Esophagus muscularis mucosa (tissue), 4 donors: ENCODE measurements at places on chromosomes 5 and 9.

- H3K4me1 ChIP-seq, result no peaks in the 10 kb centered on the region
- no peak overlapping the region for H3K27ac ChIP-seq
- H3K4me3 ChIP-seq, result no peak overlapping the region
- no peaks in the 10 kb centered on the region for H3K27me3 ChIP-seq
- H3K36me3 ChIP-seq, result no peaks in the 10 kb centered on the region
Observed at GRCh38 chr9:71830153-71830552, 61.8 kb upstream of the CEMIP2 start.

DNA sequence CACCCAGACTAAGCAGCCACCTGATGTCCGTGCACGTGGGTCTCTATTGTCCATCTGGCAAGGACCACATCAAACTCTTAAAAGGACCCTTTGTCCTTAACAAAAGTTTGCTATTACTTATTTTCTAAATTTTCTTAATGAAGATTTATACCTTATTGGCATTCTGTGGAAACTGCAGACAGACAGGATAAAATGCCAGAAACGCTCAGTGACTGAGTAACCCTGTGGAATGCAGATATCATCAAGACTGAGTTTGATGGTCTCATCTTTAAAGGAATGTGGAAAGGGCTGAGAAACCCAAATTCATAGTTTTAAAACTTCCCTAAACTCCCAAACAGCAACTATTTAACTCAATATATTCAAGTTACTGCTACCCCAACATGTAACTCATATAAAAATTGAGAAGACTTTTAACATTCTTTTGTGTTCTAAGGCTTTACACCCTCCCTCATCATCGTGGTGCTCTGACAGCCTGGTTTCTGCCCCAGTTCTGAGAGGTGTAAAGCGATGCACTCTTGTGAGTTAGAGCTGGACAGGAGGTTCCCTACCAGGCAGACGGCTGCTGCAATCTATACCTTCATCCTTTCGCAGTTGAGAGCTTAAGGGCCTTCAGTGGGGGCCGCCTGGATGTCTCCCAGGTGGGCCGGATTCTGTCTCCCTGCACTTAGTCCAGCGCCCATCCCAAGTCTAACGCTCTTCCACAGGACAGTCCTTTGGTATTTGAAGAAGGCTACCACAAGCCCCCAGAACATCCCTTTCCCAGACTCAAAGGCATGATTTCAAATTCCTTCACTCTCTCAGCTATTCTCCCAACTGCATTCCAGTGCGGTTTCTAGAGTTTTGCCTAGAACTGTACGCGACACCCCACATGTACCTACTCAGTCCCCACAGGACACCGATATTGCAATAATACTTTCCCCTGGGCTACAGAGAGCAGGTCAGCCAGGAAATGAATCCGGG, 68.9 kb downstream of the DAP start:
- DNase-seq, result no peak
- H3K4me3 ChIP-seq, result no peak overlapping the region
- H3K4me1 ChIP-seq, result peaks cover 10% of the 10 kb centered on the region
- H3K27ac ChIP-seq, result no peak overlapping the region
- no peaks in the 10 kb centered on the region for H3K27me3 ChIP-seq

- no peak overlapping the region for H3K27ac ChIP-seq
- H3K27me3 ChIP-seq, result no peaks in the 10 kb centered on the region
- DNase-seq, result no peak
- no peaks in the 10 kb centered on the region for H3K4me1 ChIP-seq
- no peaks in the 10 kb centered on the region for H3K36me3 ChIP-seq
Observed at GRCh38 chr5:170769898-170770416, 13.6 kb upstream of the GABRP start.

GRCh38 chr5:107242411-107243219, 428.1 kb downstream of the EFNA5 start:
- H3K4me3 ChIP-seq, result no peak overlapping the region
- no peak overlapping the region for H3K27ac ChIP-seq
- no peaks in the 10 kb centered on the region for H3K4me1 ChIP-seq
- no peak for DNase-seq
- no peaks in the 10 kb centered on the region for H3K36me3 ChIP-seq

DNA sequence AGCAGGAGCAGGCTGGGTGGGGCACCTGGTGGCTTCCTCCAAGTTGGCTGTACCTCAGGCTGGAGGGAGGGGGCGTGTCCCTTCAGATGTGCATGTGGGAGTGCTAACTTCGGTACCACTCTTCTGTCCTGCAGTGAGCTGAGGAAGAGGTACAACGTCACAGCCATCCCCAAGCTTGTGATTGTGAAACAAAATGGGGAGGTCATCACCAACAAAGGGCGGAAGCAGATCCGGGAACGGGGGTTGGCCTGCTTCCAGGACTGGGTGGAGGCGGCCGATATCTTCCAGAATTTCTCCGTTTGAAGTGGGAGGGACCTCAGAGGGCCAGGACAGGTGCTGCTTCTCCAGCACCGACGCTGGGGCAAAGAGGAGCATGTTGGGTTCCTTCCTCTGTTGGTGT, 9.3 kb downstream of the NXNL2 start:
- H3K27me3 ChIP-seq, result no peaks in the 10 kb centered on the region
- H3K36me3 ChIP-seq, result no peaks in the 10 kb centered on the region
- no peak overlapping the region for H3K27ac ChIP-seq
- H3K4me1 ChIP-seq, result no peaks in the 10 kb centered on the region
- no peak overlapping the region for H3K4me3 ChIP-seq
- no peak for DNase-seq

- no peak for DNase-seq
- no peaks in the 10 kb centered on the region for H3K36me3 ChIP-seq
- no peak overlapping the region for H3K4me3 ChIP-seq
- H3K4me1 ChIP-seq, result no peaks in the 10 kb centered on the region
- no peaks in the 10 kb centered on the region for H3K27me3 ChIP-seq
- H3K27ac ChIP-seq, result no peak overlapping the region
Observed at GRCh38 chr9:78510035-78510434, 213.1 kb downstream of the PSAT1 start.

DNA sequence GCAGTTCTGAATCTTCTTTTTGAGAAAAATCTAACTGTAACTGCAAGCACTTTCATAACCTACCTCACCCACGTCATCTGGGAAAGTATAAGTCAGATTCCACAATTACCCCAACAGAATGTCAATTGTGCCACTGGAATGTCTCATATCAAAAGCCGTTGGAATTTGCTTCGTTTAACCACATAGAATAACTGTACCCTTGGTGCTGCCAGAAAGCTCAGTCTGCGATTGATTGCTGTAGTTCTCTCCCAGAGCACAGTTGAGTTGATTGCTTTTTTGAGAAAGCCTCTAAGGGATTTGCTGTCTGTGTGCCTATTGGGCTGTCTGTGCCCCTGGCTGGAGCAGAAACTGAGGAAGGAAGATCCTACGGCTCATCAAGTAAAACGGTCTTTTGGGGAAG, 583.6 kb downstream of the TMEM38B start:
- H3K4me3 ChIP-seq, result no peak overlapping the region
- no peak for DNase-seq
- H3K27me3 ChIP-seq, result no peaks in the 10 kb centered on the region
- no peaks in the 10 kb centered on the region for H3K36me3 ChIP-seq
- no peak overlapping the region for H3K27ac ChIP-seq

DNA sequence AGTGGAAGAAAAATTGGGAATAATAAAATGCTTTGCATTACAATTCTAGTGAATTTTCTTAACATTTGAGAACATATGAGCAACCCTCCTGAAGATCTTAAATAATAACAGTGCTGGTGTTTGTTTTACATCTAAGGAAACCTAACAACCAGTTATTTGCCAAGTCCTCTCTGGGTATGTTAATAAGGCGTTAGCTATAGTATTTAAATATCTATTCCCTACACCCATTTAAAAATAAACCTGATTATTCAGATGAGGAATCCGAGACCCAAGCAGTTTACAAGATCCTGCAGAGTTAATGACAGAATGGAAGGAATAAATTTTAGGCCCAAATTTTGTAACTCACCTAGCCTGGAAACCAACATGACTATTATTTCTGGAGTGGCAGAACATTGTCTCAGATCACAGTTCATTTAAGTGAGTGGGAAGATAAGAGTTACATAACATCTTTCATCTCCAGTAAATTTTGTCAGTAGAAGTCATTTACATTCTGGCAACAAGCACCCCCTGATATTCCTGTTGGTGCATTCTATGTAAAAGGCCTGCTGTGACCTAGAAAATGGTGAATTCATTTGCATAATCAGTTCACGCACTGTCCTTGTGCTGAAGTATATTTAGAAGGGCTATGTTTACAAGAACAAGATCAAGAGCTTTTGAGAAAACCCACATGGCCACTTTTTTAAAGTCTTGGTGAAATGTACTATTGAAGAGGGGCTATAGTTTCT, 148.2 kb downstream of the COX7C start:
- no peaks in the 10 kb centered on the region for H3K36me3 ChIP-seq
- H3K27ac ChIP-seq, result no peak overlapping the region
- H3K4me1 ChIP-seq, result peaks cover 26% of the 10 kb centered on the region
- DNase-seq, result no peak
- H3K27me3 ChIP-seq, result no peaks in the 10 kb centered on the region

DNA sequence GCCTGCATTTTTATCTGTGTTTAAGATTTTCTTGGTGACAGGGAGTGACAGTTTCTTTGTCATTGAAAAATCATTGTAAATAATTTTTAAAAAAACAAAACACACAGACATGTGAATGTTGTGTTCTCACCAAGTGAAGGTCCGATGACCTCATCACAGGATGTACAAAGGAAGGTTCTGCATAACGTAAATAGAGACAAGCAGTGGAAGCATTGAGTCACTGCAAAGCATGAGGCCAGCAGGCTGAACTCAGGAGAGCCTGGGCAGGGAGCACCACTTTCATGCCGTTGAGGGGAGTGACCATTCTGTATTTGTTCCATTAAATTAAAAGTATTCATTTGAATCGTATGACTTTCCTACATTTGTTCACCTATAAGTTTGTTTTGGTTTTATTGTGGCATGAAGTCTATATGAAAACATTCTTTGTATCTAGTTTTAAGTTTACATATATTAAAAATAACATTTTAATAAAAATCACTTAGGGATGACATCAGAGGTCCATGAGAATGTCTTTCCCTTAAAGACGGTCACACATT, 70.4 kb upstream of the TLE1 start:
- H3K27ac ChIP-seq, result no peak overlapping the region
- H3K4me1 ChIP-seq, result no peaks in the 10 kb centered on the region
- no peak overlapping the region for H3K4me3 ChIP-seq
- no peaks in the 10 kb centered on the region for H3K27me3 ChIP-seq
- DNase-seq, result no peak
- H3K36me3 ChIP-seq, result no peaks in the 10 kb centered on the region

DNA sequence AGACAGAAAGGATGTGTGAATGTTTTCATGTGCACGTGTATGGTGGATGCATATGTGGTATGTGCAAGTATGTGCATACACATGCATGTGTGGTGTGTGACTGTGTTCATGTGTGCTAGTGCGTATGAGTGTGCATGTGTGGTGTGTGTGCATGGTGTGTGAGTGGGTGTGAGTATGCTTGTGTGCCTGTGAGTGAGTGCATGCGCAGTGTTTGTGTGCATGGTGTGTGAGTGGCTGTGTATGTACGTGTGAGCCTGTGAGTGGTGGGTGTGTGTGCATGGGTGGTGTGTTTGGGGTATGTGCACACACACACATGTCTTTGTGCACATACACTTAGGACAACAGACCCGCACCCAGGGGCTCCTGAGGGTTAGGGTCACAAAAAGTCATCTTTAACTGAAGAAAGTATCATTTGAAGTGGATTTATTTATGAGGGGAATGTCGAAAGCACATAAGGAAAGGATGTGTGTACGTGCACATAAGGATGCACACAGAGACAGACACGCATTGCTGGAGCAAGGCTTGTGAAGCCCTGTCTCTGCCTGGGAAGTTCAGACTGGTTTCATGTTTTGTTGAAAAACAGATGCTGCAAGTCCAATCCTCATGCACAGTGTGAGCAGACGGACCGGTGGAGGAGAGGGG, 237.0 kb downstream of the SYK start:
- no peak overlapping the region for H3K27ac ChIP-seq
- peaks cover 25% of the 10 kb centered on the region for H3K4me1 ChIP-seq
- H3K36me3 ChIP-seq, result no peaks in the 10 kb centered on the region
- peak; percentile 70 for DNase-seq
- no peak overlapping the region for H3K4me3 ChIP-seq

DNA sequence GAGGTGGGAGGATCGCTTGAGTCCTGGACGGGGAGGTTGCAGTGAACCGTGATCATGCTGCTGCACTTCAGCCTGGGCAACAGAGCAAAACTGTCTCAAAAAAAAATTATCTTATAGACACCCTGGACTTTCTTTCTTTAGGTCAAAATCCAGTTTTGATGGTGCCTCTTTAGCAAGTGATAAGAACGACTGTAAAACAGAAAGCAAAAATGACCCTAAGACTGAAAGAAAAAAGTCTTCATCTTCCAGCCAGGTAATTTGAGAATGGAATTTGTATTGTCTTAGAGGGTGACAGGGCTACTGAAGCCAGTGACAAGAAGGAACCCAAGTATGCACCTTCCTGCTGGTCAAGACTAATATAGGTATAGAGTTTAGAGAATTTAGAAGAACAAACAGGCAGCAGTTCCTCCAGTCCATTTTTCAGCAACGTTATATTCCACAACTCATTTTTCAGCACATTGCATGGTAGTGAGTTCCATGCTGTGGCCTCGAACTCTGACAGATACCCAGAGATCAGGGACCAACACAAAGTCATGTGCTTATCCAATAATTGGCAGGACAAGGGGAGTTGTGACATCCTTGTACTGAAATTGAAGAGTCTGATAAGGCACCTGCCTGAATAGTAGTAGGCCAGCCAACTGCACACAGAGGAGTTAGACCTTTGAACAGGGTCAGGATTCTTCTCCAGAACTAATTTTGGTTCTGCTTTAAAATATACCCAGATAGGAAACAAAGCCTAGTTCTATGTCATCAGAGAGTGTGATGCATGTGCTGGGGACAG, 46.5 kb downstream of the GRAMD2B start:
- no peak overlapping the region for H3K4me3 ChIP-seq
- DNase-seq, result no peak
- peaks cover 84% of the 10 kb centered on the region for H3K36me3 ChIP-seq
- no peaks in the 10 kb centered on the region for H3K4me1 ChIP-seq
- no peaks in the 10 kb centered on the region for H3K27me3 ChIP-seq

DNA sequence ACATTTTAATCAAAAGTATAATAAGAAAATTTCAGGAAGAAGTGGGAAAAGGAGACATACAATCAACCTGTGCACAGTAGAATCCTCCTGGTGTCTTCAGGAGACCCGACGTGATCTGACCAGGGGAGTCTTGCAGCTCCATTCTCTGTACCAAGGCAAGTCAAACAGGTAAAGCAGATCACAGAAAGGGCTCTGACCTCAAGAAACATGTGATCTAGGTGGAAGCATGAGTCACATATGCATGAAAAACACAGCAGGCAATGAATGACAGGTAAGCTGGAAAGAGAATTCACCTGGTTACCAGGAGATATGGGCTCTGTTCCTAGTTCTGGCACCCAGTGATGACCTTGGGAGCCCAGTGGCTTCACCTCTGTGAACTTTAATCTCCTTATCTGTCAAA, 19.4 kb upstream of the FABP6 start:
- no peak overlapping the region for H3K27ac ChIP-seq
- no peak overlapping the region for H3K4me3 ChIP-seq
- H3K36me3 ChIP-seq, result no peaks in the 10 kb centered on the region
- no peak for DNase-seq
- H3K4me1 ChIP-seq, result no peaks in the 10 kb centered on the region

GRCh38 chr9:12464910-12465512, 228.2 kb upstream of the TYRP1 start:
- no peak overlapping the region for H3K27ac ChIP-seq
- H3K4me3 ChIP-seq, result no peak overlapping the region
- H3K4me1 ChIP-seq, result no peaks in the 10 kb centered on the region
- no peaks in the 10 kb centered on the region for H3K27me3 ChIP-seq

- peaks cover 11% of the 10 kb centered on the region for H3K4me1 ChIP-seq
- no peak for DNase-seq
- no peak overlapping the region for H3K27ac ChIP-seq
- H3K4me3 ChIP-seq, result no peak overlapping the region
Observed at GRCh38 chr5:133081703-133082102, 29.9 kb downstream of the HSPA4 start.
